ENCODE measurements at places on chromosomes 6 and 20.

DNA sequence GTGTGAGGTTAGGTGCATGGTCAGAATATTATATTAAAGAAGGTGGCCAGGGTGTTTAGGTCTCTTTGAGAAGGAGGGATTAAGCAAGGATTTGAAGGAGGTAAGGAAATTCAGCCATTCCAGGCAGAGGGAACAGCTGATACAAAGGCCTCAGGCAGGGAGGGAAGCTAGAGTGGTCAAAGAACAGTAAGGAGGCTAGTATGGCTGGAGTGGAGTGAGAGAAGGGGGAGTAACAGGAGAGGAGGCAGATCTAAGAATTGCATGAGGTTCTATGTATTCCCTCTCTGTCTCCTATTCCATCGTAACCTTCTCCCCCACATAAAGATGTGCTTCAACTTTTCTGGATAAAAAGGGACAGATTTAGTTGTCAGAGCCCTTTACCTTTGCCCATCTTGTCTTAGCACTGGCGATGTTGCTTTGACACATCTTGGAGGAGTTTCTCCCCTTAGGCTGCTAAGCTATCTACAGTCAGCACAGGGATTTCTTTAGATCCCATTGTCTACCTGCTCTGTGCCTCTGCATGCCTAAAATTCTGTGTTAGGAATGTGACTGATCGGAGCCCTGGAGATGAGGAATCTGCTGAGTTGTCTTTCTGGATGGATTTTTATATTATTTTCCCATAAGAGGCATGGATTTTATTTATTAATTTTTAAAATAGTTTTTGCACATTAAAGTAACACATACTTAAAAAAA is 59.9 kb downstream of the KLHL31 start:
- DNase-seq: no peak

DNA sequence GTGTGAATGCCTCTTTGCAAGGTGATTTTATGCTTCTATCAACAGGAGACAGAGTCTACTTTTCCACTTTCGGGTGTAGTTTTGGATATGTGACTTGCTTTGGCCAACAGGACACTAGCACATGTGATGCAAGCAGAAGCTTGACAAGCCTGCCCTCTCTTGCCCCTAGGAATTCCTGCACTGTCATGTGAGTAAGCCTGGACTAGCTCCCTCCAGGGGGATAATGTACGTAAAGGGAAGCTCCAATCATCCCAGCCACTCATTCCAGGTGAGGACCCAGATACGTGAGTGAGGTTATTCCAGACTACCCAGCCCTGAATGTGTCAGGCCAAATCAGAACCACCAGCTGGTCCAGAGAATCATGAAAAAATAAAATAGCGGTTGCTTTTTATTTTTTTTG is 33.3 kb downstream of the BEND3 start:
- DNase-seq: no peak

GRCh38 chr6:88895911-88896310 is 67.5 kb downstream of the RNGTT start:
- no peak for DNase-seq

GRCh38 chr6:144723431-144723830 is 438.3 kb downstream of the UTRN start:
- no peak for DNase-seq

- DNase-seq: no peak
Measured at GRCh38 chr20:51043811-51044210, 20.9 kb upstream of the KCNG1 start.

DNA sequence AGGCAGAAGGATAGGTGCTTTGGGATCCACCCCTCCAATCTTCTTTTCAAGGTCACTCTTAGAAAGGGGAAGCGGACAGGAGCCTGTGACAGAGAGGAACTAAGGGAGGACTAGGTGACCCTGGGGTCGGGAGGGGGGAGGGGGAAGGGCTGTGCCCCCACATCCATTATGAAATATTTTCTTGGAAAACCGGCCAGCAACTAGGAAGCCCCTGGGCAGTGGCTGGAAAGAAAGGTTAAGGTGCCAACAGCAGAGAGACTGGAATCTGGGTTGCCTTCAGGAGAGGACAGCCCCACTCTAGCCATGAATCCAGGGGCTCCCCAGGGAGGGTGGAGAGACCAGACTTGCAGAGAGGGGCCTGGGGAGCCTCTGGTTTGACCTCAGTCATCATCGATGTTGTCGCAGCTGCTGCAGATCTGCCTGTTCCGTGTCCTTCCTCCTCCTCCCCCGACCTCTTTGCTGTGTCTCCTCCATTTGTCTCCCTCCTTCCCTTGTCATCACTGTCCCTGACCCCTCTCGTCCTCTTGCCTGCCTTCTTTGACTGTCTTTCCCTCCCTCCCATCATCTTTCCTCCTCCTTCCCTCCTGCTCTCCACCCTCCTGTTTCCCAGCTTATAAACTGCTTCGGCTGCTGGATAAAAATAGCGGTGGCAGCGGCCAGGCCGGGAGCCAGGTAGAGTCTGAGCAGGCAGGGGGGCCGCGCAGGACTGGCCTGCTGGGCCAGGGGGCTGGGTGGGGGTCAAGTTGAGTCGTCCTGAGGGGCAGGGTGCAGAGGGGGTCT is 3.2 kb downstream of the SLC29A1 start:
- DNase-seq: no peak

DNA sequence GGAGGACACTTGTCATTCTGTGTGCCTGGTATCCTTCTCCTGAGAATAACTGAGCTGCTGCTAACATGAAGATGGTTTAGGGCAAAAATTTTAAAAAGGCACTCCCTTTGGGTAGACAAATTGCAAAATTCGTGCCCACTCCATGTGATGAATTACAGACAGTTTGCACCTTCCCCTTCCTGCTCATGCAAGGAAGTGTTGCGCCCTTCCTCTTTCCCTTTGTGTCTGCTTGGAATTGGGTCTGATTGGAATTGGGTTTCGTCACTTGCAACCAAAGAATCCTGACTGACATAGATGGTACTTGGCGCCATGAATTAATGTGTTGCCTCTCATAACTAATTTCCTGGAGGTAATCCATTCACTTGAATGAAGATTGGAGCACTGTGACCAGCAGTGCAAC is 62.3 kb upstream of the SHLD1 start:
- no peak for DNase-seq

DNA sequence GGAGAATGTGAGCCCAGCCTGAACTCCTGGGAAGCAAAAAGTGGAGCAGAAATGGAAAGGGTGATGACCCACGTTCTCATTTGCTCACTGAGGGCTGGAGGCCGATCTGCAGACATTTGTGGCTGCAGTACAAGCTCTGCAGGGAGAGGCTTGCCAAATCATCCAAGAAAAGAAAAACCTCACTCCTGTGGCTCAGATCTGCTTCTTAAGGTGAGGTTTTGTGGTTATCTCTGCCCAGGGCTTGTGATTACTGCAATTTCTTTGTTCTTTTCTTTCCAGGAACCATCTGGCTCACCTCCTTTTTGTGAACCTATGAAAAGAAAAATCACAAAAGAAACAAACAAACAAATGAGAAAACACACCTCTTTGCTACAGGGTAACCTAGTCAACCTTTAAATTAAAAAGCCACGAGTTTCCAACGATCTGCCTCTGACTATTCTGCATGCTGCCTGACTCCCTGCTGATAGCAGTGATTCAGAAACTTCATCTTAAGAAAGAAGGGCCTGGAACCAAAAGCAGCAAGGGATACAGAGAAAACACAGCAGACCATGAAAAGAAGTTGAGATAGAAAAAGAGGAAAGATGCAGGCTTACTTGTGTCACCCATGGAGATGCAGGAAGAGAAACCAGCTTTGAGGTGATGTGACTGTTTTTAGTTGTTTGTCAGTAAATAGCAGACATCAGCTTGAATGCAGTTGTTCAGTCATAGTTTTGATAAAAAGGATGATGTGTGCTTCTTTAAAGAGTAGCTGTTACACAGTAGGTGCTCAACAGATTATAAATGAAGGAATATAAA is 165.1 kb downstream of the LMBRD1 start:
- no peak for DNase-seq

GRCh38 chr6:71248306-71248765 is 40.3 kb upstream of the OGFRL1 start:
- no peak for DNase-seq

DNA sequence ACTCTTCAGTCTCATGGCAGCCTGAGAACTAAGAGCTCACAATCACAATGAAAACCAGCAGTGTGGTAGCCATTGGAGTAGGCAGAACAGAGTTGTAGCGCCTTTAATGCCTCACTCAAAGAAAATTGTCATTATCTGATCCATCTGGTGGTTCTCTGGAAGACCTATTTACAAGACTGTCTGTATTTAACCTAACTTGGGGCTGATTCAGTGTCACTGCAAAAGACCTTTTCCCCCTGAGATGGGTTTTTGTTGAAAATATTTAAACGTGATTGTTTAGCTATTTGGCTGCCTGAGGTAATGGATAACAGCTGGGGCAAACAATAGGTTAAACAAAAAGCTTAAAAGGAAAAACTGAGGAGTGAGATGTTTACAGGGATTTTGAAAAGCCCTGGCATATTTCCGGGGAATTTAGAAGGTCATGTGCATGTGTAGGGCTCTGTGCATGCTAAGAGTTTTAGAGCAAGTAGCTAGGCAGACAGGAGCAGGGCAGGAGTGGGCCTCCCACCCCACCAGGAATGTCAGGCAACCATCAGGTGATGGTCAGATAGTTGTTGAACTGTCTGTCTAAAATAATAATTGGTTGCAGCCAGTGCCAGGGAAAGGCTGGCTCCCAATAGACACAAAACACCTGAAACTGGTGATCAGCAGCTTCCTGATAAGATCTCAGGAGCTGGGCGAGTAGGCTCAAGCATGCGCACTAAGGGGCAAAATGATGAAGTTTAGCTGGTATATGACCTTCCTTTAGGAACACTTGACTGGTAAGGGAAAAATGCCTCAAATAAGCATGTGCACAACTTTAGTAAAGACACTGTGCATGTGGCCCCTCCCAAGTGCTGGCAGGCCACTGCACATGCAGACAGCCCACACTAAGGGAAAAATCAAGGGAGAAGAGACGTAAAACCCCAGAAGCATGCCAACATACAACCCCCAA is 70.8 kb upstream of the AKIRIN2 start:
- DNase-seq: peak; percentile 19

DNA sequence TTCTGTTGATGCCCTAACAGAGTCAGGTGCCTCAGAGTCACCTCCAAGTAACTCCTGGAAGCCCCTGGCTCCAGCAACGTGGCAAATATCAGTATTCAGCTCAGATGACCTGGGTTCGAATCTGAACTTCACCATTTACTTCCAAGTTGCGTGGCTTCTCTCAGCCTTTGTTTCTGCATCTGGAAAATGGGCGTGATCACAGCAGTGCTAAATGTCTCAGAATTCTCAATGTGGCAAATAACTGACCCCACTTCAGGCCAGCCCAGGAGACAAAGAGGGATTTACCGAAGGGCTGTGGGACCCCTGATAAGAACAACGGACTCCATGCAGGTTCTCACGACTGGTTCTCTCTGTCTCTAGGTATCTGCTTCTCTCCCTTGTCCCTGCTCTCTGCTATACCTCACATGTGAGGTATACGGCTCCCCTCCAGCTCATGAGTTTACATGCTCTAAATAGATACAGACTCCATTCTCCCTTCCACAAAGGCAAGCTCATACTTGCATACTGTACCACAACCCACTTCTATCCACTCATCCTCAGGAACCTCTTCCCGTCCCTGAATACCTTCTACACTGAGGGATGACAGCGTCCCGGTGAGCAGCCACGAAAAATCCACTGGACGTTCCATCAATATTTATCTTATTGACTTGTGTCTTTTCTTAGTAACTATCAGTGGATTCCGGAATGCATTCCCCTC is 84.1 kb downstream of the SNX5 start:
- DNase-seq: no peak

- no peak for DNase-seq
Measured at GRCh38 chr6:34671367-34671766, 25.2 kb downstream of the ILRUN start.

- no peak for DNase-seq
Measured at GRCh38 chr6:92945799-92946198, 473.6 kb downstream of the EPHA7 start.

- DNase-seq: no peak
Measured at GRCh38 chr20:51387125-51387875, 155.2 kb downstream of the NFATC2 start.

- no peak for DNase-seq
Measured at GRCh38 chr6:109304284-109305015, 77.8 kb downstream of the CD164 start.

DNA sequence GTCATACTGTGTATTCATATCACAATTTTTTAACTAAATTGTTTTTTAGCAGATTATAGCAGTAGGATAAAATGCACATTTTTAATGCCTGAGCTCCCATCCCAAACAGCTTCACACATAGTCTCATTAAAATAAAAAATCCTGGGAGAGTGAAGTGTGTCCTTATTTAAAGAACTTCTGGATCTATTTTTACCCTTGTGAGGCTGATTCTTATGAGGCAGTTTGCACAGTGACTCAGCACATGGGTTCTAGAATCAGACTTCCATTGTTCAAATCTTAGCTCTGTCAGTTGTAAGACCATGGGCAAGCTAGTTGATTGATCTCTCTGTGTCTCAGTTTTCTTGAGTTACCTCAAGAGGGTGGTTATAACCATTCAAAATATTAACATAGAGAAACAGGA is 72.3 kb downstream of the MACROD2 start:
- DNase-seq: no peak

DNA sequence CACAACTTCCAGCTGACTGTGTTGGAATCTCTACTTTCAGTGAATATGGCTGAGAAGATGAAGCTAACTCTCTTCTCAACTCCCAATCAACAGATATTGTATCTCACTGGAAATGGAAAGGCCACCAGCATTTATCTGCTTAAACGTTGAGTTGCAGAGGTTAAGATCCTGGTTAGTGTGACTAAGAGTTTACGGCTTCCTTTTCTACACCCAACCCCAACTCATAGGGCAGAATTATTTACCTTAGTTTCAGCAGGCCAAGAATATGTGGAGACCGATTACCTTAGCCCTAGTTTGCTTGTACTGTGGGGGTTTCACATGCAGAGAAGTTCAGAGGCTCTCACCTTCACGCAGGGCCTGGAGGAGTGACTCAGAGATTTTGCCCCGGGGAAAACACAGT is 1026.6 kb downstream of the EYS start:
- no peak for DNase-seq

- DNase-seq: no peak
Measured at GRCh38 chr6:148441454-148441911, 98.8 kb downstream of the SASH1 start.

DNA sequence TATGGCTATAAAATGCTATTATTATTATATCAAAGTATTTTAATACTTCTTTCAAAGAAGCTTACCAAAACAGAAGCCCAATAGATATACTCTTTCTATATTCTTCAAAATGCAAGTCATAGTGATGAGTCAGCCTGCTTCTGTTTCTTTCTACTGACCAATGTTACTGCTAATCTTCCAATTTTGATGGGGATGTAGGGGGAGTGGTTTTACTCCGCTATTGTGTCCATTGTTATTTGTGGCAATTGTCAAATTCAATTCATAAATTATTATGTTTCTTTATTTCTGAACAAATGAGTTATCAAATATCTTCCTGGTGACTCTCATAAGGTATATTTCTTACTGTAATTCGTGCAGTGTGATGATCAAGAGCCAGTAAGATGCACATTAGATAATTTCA is 221.5 kb upstream of the DEFB112 start:
- DNase-seq: no peak

GRCh38 chr6:101453221-101453620 is 59.7 kb downstream of the GRIK2 start:
- DNase-seq: no peak

GRCh38 chr6:43242908-43243663 is at the start of gene TTBK1:
Gene TTBK1, plus strand, starts transcription at chr6:43243481. Its CDS starts 3,180 bp downstream, at chr6:43246661.
- peak; percentile 43 for DNase-seq

- DNase-seq: no peak
Measured at GRCh38 chr6:139099984-139100383, 34.9 kb upstream of the HECA start.

GRCh38 chr6:25623879-25624278 is 28.1 kb upstream of the SCGN start:
- peak; percentile 68 for DNase-seq
